ENCODE measurements at places on chromosomes 12 and 14.

- DNase-seq = no peak
Observed at GRCh38 chr12:80086025-80086424, 13.3 kb upstream of the OTOGL start.

- no peak for DNase-seq
Observed at GRCh38 chr12:46457958-46458357, 85.4 kb upstream of the SLC38A2 start.

DNA sequence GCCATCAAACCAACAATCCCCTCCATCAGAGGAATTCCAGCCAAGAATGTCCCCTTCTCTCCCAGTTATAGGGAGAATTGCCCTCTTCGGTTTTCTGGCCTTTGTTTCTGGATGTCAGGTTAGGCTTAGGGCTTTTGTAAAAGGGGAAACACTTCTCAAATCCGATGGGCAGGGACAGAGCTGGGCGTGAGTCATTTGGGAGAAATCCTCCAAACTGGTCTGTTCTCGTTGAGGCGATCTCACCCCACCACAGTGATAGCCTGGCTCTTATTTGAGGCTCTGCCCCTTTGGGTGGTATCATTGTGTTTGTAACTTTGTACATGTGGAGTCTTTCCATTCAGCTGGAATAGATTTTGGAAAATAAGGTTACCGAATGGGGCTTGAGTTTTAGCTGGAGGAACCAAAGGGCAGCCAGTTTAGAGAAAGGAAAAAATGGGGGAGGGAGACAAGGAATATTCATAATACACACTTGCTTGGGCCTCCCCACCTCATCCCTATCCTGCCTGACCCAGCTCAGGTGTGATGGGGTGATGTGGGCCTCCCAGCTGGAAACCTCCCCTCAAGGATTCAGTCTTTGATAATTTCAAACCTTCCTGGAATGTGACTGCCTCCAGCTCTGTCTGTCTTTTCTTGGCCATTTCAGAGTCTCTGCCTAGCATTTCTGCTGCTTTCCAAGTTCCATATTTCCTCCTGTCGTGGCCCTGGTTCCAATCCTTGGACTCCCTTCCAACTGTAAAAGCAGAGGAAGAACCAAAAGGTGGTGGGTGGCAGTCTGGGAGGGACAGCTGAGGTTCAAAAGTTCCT, 7.5 kb downstream of the HOXC4 start:
- no peak for DNase-seq

DNA sequence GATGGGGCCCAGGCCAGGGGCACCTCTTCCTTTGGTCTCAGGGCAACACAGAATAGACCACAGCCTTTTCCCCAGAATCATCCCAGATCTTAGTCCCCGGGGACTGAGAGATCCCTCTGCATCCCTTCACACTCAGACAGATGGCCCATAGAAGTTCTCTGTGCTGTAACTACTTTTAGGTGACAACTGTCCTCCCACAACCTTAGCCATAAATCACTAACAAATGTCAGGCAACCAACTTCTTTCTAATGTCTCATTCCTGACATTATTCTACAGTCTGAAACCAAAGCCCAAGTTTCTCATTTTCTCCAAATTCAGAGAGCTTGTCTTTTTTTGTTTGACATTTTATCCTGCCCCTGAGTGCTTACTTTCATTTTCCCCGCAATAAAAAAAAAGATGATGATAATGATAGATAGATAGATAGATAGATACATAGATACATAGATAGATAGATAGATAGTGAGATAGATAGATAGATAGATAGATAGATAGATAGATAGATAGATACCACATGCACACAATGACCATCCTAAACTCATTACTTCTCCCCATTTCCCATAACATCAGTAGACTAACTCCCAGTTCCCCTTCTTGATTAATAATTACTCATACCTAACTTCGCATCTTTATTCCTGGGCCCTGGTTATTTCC, 28.6 kb downstream of the DUSP6 start:
- DNase-seq = no peak

- DNase-seq = no peak
Observed at GRCh38 chr14:63855281-63855680, 2.5 kb downstream of the SYNE2 start.

DNA sequence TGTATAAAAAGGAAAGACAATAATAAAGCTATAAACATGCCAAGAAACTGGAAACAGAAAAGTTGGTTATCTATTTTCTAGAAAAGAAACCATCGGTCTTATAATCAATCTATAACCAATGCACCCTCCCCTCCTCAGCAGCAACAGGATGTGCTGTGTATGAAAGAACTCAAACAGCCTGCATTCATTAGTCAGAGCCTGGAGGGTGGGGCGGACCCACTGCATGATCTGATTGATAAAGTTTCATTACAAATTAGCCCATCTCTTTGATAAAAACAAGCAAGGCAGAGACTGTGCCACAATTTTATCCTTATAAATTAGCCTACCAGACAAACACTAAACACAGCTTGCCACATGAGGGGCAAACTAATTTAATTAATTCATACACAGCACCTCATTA, 448.1 kb downstream of the BCAT1 start:
- no peak for DNase-seq

DNA sequence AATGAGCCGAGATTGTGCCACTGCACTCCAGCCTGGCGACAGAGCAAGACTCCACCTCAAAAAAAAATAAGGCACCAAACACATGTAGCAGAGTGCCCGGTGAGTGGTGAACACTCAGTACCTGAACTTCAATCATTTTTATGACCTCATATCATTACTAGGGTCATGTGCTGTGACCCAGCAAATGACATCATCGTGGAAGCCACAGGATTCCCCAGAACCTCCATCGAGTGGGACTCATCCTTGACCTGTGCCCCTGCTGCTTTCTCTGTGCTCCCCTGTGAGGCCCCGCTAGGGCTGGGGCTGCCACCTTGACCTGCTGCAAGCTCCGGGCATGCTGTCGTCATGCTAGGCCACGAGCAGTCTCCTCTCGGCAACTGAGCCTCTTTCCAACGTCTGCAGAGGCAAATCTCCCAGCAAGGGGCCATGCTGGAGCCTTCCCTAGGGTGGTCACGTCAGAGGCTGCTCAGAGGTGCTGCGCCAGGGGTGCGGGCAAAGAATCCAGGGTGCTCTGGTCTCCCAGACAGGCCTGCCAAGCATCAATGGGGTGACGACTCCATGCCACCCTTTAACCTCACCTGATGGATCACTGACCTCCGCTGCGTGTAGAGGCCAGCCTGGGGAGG, 18.5 kb downstream of the GLTP start:
- no peak for DNase-seq

- DNase-seq = no peak
Observed at GRCh38 chr14:76961631-76962302, 66.7 kb downstream of the IRF2BPL start.

DNA sequence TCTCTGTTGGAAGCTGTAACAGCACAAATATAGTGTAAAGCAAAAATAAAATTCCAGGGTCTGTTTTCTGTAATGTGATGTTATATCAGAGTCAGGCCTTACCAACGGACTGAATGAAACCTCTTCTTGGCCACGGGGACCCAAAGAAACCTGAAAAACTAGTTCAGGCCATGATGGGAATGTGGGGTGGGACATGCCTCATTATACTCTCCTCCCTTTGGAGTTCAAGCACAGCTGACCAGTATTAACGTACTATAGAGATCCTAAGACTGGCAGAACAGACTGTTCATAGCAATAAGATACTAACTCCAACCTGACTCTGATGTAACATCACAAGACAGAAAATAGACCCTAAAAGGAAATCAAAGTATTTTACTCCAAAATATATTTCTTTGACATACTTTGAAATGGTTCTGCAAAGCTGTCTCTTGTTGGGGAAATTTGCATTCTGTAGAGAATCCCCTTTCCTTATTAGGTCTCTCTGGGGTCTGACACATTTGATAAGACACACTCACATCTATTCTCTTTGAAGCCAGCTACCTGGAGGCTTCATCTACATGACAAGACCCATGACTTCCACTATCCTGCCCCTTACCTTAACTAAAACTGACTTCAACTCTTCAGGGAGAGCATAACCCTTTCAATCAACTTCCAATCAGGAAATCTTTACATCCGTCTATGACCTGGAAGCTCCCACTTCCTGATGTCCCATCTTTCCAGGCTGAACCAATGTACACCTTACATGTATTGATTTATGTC, 444.6 kb downstream of the SOX5 start:
- DNase-seq = no peak

- DNase-seq = no peak
Observed at GRCh38 chr14:103220134-103220981, 97.1 kb downstream of the TNFAIP2 start.

- DNase-seq = no peak
Observed at GRCh38 chr14:61836184-61836583, 74.0 kb downstream of the SNAPC1 start.

- no peak for DNase-seq
Observed at GRCh38 chr14:102629011-102629444, 36.6 kb downstream of the RCOR1 start.

DNA sequence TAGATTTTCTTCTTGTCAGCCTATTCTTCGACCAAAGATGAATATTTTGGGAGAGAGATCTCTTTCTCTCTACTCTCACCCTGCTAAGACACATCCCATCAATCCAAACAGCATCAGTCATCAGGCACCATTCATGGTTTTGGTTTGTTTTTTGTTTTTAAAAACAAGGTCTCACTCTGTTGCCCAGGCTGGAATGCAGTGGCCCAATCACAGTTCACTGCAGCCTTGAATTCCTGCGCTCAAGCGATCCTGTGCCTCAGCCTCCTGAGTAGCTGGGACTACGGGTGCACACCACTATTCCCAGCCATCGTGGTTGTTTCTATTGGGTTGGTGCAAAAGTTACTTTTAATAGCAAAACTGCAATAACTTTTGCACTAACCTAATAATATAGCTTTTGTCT, 14.4 kb upstream of the ITPR2 start:
- no peak for DNase-seq
